ENCODE measurements at places on chromosomes 3 and 15.
A peak's percentile ranks its signal among the peaks of the same experiment; 100 is the strongest.

GRCh38 chr3:129989414-129989813 lies 14.9 kb downstream of the TRH start:
- DNase-seq = no peak

- DNase-seq = no peak
Measured at GRCh38 chr3:119550192-119550910, 9.1 kb downstream of the CD80 start.

DNA sequence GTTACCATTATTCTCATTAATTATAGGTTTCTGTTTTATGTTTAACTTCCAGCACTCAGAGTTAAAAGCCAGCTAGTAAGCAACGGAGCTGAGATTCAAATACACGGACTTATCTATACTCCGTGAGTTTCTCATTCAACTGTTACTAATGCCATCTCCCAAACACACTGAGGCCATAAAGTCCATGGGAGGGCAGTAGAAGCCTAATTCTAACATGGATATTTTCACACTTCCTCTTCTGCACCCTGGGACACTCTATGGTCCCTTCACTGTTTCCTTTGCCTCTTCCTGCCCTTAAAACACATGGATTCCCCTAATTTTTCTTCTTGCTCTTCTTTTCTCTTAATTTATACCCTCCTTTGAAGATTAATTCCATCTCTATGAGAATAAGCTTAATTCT lies 245.0 kb downstream of the KLF13 start:
- DNase-seq = no peak

- DNase-seq = no peak
Measured at GRCh38 chr15:91294795-91295194, 194.7 kb downstream of the SV2B start.

DNA sequence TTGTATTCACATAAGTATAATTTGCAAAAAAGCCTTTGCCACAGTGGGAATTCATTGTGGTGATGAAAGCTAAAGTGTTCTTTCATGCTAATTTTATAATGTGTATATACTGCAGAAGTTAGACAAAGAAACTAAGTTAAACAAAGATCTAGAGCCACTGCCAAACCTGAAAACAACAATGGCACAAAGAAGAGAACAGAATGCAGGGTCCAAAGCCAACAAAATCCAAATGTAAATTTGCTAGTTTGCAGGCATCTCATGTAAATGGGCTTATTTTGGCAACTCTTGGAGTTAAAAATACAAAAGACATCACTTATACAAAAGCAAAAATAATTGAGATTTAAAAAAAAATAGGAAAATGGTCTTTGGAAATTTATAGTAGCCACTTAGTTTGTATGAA lies 123.0 kb downstream of the TCF12 start:
- no peak for DNase-seq

GRCh38 chr15:81398910-81399551 lies 25.0 kb upstream of the TMC3 start:
- peak; percentile 38 for DNase-seq

GRCh38 chr15:58490086-58490887 lies 58.5 kb downstream of the LIPC start:
- no peak for DNase-seq

- DNase-seq = peak; percentile 80
Measured at GRCh38 chr3:157333551-157333991, 103.1 kb upstream of the PTX3 start.

- no peak for DNase-seq
Measured at GRCh38 chr15:89401631-89402517, 67.2 kb upstream of the POLG start.

GRCh38 chr3:164371681-164372080 lies 706.6 kb downstream of the SI start:
- no peak for DNase-seq

GRCh38 chr3:108380128-108380795 lies 83.9 kb downstream of the HHLA2 start:
- no peak for DNase-seq

DNA sequence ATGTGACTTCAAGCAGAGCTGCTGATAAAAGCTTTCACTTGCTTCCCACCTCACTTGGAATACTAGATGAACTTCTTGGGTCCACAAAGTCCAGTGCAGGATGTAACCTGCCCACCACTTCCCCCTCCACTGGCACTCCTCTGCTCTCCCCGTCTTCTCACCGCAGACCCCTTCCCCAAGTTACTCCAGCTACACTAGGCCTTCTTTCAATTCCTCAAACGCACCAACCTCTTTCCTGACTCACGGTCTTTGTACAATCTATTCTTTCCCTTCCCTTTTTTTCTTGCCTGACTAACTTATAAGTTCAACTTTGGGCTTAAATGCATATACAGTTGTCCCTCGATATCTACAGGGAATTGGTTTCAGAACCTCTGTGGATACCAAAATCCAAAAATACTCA lies 5.2 kb upstream of the ATP13A3 start:
- no peak for DNase-seq

DNA sequence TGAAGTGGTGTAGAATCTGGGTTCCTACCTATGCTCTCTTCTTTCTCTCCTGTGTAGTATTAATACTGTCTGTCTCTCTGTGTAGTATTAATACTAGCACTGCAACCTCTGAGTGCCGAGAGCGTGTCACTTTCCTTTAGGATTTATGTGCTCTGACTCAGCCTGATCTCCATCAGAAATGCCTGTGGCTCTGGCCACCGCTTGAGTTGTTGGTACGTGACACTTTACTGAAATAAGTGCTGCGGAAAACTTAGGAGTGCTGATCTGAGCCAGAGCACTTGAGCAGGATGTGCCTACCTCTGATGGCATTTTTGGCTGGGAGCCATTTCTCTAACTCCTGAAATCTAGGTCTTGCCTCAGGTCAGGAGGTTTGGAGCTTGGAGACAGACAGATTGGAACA lies 807.4 kb downstream of the SQOR start:
- peak; percentile 58 for DNase-seq

DNA sequence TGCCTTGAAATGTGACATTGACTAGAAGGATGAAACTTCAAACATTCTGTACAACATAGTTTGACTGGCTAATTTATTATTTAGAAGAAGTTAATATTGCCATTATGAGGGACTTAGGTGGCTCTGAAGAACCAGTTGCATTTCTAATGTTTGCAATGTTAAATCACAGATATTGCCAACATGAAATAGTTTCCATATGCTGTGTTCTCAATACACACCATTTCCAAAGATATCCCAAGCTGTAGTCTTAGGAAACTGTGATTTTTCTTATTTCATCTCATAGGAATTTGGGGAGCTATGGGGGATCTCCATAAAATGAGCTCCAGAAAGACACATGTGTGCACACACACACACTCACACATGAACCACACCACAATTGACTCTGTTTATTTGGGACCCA lies 36.3 kb downstream of the ALG1L2 start:
- DNase-seq = no peak

GRCh38 chr15:42335074-42335473 lies 24.2 kb upstream of the CAPN3 start:
- no peak for DNase-seq

GRCh38 chr15:58484791-58485600 lies 53.2 kb downstream of the LIPC start:
- DNase-seq = no peak

DNA sequence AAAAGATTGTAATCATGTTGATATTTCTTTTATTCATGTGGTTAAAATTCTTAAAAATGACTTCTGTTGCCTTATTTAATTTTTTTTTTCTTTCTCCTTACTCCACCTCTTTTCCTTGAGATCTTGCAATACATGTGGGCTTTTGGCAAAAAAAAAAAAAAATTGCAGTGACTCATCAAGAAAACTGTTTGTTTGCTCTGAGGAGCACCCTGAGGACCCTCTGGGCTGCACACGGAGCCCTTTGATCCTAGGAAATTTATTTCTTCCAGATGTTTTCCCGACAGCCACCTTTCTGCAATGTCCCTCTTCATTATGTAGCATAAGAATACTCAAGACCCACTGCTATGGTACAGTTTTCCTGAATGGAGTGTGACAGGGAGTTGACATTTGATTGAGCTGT lies 371.7 kb downstream of the ZBTB20 start:
- DNase-seq = no peak

DNA sequence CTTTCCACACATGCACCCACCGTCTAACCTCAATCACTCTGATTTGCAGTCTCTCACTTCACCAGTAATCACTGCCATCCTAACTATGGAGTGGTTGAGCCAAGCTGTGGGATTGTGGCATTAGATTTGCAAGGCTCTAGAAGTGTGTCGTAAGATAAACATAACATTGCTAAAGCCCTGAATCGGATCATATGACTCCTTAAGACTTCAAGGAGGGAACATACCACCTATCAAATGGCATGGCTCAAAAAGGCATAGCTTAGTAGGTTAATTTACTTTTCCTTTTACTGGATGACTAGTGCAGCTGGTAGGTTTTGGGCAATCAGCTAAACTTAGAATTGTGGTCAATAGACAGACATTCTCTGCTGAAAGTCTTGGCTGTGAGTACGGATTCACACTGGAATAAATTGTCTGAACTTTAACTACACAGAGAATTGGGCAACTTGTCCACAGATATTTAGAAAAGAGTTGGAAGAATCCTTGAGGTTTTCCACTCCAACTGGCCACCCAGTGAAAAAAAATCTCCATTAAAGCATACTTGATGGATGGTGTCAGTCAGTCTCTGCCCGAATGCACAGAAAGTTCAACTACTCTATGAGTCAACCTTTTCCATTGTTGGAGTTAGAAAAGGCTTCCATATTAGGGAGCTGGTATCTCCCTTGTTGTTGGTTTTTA lies 476.7 kb upstream of the CBLB start:
- peak; percentile 92 for DNase-seq
